ENCODE measurements at places on chromosomes 2 and 18.

GRCh38 chr2:150517951-150518680 lies 30.6 kb upstream of the RND3 start:
- DNase-seq: no peak

GRCh38 chr2:57050007-57050406 lies 866.2 kb downstream of the CCDC85A start:
- no peak for DNase-seq

- DNase-seq: no peak
Observed at GRCh38 chr2:38076152-38076709, 280 bp upstream of the CYP1B1 start.

DNA sequence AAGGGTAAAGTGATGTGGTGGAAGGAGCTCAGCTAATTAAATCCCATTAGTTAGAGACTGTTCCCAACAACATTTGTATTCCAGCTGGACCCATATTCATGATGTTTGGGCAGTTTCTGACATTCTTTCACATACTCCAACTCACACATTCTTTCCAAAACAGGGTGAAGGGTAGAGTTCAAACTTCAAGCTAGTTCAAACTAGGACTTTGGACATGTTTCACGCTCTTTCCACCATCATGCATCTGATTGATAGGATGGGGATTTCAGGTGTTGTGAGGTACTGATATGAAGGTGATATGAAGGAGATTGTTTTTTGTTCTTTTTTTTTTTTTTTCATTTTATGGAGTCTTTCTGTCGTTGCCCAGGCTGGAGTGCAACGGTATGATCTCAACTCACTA lies 197.1 kb upstream of the LHCGR start:
- DNase-seq: no peak

Data from pulmonary artery endothelial cell (primary cell).